ENCODE measurements at places on chromosomes 2 and 18. TPM values are rescaled to one million over a fixed set of nuclear protein-coding genes. Genes with fewer than 3 reads are reported as not detected.

GRCh38 chr18:26717123-26717719, 148.3 kb downstream of the AQP4 start:
- no peak for DNase-seq

ABCG5 gene
- not detected for total RNA-seq

STPG4 gene
- total RNA-seq = not detected

- peak; percentile 2 for DNase-seq
These were observed 166.6 kb upstream of the TANK start for GRCh38 chr2:160993654-160994061.

ME2 gene
- 51.2 TPM for total RNA-seq

GRCh38 chr2:54895730-54896129, 154.5 kb downstream of the RTN4 start:
- no peak for DNase-seq

CNGA3 gene
- not detected for total RNA-seq

PTPN4 gene
- total RNA-seq = 20.3 TPM

DNER gene
- 14.3 TPM for total RNA-seq

GRCh38 chr18:32470714-32471633, at the start of gene GAREM1:
TSS of gene GAREM1 (minus strand) at chr18:32470882. CDS start at chr18:32470428, 454 bp downstream.
- DNase-seq = peak; percentile 96

DNA sequence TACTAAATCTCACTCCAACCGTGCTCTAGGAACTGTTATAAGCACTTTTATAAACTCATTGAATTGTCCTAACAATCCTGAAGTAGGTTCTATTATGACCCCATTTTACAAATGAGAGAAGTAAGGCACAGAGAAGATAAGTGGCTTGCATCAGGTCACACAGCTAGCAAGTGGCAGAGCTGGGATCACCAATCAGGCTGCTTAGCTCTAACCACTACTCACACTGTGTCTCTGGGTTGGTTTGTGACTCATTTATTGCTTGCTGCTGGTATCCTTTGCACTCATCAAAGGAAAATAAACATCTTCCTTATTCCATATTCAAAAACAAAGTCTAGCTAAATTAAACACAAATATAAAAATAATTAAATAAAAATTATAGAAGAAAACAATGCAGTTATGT, 42.5 kb upstream of the IL1R2 start:
- no peak for DNase-seq

- DNase-seq = peak; percentile 41
These were observed 14.0 kb upstream of the ANKRD62 start for GRCh38 chr18:12079491-12080237.

DNA sequence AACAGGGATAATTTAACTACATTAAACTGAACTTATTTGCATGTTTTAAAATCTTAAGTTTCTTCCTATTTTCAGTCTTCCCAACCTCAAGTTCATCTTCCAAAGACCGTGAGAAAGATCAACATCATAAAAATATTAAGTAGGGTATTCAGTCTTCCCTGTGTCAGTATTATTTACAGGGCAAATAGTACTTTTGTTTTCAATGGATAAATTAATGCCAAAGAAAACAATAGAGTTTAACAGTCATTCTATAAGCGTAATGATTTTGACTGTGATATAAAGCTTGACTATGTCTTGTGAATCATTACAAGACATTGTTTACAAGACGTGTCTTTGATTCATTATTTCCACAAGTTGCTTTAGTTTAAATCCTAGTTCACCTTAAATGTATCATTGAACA, 48.0 kb upstream of the NRXN1 start:
- DNase-seq = no peak

- DNase-seq = no peak
These were observed 6.2 kb upstream of the MATN3 start for GRCh38 chr2:20018601-20019152.

DNA sequence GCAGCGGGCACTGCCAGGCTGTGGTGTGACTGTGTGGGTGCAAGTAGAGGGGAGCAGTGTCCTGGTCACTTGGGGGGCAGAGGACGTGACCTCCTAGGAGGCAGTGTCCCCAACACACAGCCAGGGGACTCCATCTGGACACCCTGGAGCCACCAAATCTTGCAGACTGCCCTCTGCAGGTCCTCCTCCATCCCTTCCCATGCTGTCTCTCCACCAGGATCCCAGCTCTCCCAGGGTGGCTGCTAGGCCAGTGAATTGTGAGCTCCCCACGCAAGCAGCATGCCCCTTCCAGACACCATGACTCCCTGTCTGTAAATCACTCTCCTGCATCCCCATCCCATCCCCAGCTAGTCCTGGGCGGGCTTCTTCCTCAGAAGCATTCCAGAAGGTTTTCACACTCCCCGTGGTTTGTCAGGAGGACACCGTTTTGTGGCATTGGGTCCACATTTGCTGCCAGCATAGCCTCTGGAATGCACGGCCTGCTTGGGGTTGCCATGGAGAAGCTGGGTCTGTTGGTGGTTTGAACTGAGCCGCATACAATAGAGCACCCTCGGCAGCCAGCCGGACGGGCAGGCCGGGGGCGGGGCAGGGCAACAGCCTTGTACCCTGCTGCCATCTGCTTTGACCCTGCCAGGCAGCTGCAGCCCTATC, 210.7 kb downstream of the KLHL29 start:
- DNase-seq = peak; percentile 88

DNA sequence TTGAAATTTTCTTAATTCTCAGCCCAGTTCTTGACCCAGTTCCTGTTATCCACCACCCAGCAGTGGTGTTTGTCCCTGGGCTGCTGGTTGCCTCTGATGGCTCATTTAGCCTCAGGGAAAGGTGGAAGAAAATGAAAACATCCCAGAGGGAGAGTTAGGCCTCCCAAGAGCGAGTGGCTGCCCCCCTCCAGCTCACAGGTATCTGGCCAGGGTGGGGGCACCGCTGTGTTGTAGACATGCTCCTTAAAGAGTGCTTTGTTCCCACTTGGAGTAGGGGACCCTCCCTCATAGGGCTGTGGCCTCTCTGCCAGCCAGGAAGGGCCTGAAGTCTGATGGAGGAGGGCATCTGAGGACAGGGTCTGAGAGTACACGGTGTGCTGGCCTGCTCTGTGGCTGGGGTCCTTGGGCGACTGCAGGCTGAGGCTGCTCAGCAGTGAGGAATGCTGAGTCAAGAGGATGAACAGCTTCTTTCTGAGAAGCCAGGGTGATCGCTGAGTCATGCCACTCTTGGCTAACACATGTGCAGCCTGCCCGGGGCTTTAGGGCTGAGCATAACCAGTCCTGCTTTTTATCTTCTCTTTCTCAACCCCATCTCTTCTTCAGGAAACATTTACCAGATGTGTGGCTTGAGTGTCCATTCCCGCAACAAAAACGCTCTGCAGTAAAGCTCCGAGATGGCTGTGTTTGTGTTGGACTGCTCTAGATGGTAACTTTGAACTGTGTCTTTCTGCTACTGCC, 72.3 kb downstream of the IL1R2 start:
- DNase-seq = peak; percentile 93

GRCh38 chr18:58653814-58654509, 17.3 kb upstream of the MALT1 start:
- DNase-seq = no peak

- no peak for DNase-seq
These were observed 11.1 kb upstream of the SKOR2 start for GRCh38 chr18:47262301-47263149.

CCDC85A gene
- 0.74 TPM for total RNA-seq

XDH gene
- 0.97 TPM for total RNA-seq

POTEI gene
- 0.40 TPM for total RNA-seq

GRCh38 chr2:216793386-216793785, 66.5 kb downstream of the TNP1 start:
- no peak for DNase-seq

RNF125 gene
- total RNA-seq = 0.57 TPM

DNA sequence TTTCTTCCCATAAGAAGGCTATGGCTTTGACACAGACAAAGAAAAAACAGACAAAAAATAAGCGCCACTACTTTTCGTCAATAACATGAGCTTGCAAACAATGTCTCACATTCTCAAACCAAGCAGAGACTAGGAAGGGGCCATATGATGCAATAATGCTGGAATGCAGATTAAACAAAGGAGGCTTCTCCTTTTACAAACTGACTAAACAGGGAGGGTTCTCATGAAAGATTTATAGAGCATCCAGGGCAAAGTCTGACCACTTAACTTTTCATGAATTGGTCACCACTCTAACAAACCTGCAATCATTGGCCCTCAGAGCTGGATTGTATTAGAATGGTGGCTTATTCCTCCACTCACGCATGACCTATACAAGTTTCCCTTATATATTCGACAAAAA, 663.3 kb upstream of the CHAC2 start:
- peak; percentile 19 for DNase-seq

- DNase-seq = no peak
These were observed 78.0 kb downstream of the SOWAHC start for GRCh38 chr2:109692013-109692743.

GRCh38 chr2:74168739-74169138, 9.9 kb downstream of the MOB1A start:
- no peak for DNase-seq

- peak; percentile 55 for DNase-seq
These were observed 673.1 kb upstream of the VRK2 start for GRCh38 chr2:57373530-57373929.

SNED1 gene
- total RNA-seq = 3.2 TPM

GRCh38 chr2:8517850-8518498, 163.9 kb upstream of the ID2 start:
- no peak for DNase-seq

PELI1 gene
- total RNA-seq = 6.2 TPM

DNA sequence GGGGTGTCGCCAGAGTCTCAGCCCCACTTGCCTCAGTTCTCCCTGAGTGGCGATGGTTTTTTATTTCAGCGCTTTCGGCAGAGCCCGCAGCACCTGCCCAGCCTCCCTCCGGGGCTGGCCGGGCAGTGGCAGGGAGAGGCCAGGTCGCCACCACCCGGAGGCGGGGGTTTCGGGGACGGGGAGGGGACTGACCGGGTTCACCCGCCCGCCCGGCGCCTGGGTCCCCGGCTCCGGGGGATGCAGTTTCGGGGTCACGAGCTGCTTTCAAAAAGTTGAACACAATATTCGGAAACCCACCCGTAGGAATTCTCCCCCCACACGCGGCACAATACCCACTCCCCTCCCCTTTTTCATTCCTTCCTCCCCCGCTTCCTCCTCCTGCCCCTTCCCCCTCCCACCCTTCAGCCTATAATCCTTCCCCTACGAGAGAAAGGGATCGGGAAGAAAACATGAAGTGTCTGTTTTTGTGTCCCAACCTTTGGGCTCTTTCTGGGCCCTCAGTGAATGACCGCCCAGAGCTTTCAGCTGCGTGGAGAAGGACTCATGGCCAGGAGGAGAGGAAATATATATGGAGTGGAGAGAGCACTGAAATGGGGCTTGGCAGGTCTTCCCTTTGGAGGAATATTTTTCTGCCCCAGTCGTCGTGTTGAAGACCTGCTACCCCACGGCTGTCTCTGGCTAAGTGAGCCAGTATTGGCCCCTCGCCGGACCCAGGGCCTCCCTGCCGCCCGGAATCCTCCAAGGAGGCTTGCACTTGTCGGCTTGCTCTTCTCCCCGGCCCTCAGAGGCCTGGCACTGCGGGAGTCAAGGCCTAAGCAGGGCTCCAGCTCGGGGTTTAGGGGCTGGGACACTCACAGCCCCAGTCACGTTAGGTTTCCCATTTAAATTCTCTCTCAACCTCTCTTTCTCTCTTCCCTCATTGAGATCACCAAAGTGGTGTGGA, 2.1 kb upstream of the SIX3 start:
- DNase-seq = no peak

SLC14A1 gene
- total RNA-seq = 7.5 TPM

GRCh38 chr2:28346587-28346986, 46.1 kb upstream of the FOSL2 start:
- DNase-seq = no peak

DNA sequence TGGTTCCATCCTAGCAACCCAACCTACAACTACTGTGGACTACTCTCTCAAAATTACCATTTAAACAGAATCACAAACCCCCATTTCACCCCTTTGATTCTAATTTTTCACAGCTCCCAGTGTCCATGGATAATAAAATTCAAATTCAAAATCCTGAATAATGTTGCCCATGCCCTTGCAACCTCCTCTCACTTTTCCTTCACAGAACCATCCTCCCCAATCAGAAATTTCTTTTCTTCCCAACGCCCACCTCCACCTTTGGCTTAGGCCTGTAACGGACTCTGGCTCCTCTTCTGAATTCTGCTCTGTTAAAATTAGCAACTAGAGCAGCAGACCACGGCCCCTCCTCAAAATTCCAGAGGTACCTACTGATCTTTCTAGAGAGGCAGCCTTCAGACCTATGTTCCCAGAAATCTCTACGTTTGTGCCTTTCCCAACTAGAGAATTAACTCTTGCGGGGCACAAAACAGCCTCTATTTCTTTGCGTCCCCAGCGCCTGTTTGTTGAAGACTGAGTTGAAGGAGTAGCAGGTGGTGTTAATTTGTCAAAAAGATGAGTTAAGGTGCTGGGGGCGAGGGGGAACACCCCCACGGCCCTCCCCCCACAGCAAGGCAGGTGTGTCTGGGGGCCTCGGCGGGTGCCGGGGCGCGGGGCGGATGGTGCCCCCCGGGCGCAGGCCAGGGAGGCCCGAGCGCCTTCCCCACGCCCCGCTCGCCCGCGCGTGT, 428 bp upstream of the MAP3K20 start:
- DNase-seq = no peak

FAM110C gene
- 0.57 TPM for total RNA-seq

DNA sequence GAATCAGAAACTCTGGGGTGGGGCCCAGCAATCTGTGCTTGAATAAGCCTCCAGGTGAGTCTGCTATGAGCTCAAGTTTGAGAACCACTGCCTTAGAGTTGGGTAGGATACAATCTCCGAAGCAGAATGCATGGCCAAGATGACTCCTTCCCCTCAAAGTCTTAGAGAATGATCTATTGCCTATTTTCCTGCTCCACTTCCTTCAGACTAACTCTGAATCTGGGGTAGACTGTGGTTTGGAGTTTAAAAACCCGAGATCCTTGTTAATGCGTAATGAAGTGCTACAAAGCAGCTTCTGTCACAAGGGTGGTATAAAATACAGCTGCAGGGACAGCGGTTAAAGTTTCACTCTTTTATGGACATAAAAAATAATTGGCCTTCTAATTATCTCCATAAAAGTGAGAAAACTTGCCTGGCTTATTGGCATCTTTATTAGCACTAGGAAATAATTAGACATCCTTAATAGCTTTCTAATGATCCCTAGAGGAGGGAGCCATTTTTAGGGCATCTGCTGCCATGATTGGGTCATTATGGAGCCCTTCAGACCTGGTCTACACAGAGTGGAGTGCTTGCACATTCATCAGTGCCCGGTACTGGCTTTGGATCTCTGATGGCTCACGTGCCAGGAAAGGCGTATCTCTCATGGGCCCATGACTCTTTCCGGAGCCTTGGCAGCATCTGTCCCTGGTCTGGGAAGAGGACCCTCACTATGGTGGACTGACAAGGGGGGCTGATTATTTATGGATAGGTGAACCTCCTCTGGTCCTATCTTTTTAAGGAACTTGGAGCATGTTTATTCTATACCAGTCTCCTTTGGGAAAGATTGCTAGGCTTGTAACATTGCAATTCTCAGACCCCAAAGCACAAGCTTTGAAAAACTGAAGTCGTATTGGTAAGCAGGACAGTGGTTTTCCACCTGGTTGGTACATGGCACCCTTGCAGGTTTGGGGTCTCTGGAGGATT, 28.2 kb downstream of the SIX2 start:
- no peak for DNase-seq

POLE4 gene
- 46.5 TPM for total RNA-seq

- no peak for DNase-seq
These were observed 4.5 kb upstream of the FHL2 start for GRCh38 chr2:105403241-105403782.

- DNase-seq = no peak
These were observed 23.2 kb downstream of the RRM2 start for GRCh38 chr2:10145519-10146357.
